ENCODE measurements at places on chromosomes 11 and 22.

- no peak for DNase-seq
These were observed 188.5 kb upstream of the MPPED2 start for GRCh38 chr11:30774496-30775232.

DNA sequence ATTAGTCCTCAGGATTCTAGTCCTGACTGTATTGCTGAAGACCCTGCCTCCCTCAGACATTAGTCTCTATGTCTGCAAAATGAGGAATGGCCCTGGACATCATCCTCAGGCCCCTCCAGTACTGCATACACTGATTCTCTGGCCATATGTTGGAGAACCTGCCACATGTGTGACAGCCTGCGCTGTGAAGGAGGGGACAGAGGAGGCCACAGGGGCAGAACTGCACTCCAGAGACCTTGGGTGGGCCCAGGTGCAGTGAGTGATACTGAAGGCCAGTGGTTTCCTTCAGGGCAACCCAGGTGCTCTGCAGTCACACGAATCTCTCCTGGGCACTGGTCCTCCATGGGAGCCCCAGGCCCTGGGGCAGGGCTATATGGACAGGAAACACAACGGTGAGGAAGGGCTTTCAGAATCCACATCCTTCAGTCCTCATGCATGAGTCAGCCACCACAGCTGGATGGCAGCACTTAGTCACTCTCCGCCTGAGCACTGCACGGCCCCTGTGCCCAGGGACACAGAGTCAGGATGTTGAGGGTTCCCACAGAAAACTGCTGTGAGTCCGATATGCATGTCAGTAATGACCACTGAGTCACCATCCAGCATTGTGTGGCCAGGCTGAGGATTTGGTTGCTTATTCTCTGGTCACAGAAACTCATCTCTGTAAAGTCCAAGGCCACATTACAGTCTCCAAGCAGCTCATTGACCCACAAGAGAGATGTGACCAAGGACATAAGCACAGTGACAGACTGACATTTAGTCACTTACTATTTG is 39.7 kb downstream of the ME3 start:
- DNase-seq = peak; percentile 53

GRCh38 chr11:36016709-36017108 is 72.8 kb downstream of the LDLRAD3 start:
- DNase-seq = no peak

- DNase-seq = no peak
These were observed 23.8 kb downstream of the LMO2 start for GRCh38 chr11:33867996-33868646.

DNA sequence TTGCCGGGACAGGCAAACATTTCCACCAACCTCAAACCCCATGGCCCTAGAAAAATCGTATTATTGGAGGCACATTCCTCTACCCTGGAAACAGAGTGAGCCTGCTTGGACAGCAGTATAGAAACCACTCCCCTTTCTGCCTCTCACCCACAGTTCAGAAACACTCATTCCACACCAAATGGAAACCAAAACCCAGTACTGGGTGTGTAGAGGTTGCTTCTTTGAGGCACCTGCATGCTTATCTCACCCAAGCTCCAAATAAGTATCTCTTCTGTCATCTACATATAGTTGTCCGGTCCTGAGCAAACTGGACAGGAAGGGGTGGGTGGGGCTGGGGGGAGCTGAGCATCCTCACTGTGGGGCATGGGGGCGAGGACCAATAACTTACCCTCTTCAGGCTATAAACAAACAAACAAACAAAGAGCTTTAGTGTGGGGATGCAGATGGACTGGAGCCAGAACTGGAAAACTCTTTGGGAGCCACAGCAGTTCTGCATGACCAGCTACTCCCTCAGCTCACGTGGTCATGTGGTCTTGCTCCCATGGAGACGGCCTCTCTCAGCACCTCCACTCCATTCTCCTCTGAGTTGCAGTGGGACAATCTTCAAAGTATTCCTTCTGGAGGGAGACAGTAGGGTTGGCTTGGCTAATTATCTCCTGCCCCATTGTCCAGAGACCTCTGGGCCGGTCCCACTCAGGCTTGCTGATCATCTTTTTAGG is 1.0 kb upstream of the PLAAT2 start:
- DNase-seq = no peak

GRCh38 chr22:45799291-45799690 is 127.7 kb downstream of the ATXN10 start:
- DNase-seq = no peak

GRCh38 chr22:39469681-39470450 is 13.1 kb downstream of the MGAT3 start:
- DNase-seq = no peak

Measured in left hindlimb (tissue), 1 donor.